ENCODE measurements at places on chromosomes 3 and 15. TPM values are rescaled to one million over a fixed set of nuclear protein-coding genes. Genes with fewer than 3 reads are reported as not detected.

GRCh38 chr3:168066882-168067281 is 28.8 kb downstream of the GOLIM4 start:
- no peaks in the 10 kb centered on the region for H3K36me3 ChIP-seq
- no peaks in the 10 kb centered on the region for H3K27me3 ChIP-seq
- no peaks in the 10 kb centered on the region for H3K4me1 ChIP-seq
- H3K4me3 ChIP-seq, result no peak overlapping the region
- no peak overlapping the region for H3K27ac ChIP-seq
- no peak for DNase-seq

GRCh38 chr15:62824111-62825015 is 218.2 kb upstream of the TPM1 start:
- no peak overlapping the region for H3K27ac ChIP-seq
- H3K27me3 ChIP-seq, result no peaks in the 10 kb centered on the region
- no peaks in the 10 kb centered on the region for H3K4me1 ChIP-seq
- no peaks in the 10 kb centered on the region for H3K36me3 ChIP-seq
- no peak for DNase-seq
- no peak overlapping the region for H3K4me3 ChIP-seq

DNA sequence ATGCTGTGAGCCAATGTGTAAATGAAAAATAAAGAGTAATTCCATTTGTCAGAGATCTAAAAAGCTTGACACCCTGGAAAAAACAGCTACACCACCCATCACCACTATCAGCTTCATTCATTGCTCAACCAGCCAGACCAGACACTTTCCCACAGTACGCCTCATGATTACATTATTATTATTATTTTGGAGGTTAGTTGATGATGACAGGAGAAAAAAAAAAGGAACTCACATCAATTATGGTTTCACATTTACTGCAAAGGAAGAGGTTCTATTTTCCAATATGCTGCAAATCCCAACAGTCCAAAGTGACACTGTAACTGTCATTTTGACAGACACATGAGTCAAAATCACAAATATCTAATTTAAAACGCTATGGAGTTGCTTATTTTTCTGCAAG is 134.7 kb upstream of the TSC22D2 start:
- H3K27ac ChIP-seq, result no peak overlapping the region
- H3K27me3 ChIP-seq, result no peaks in the 10 kb centered on the region
- H3K4me3 ChIP-seq, result no peak overlapping the region
- no peak for DNase-seq
- no peaks in the 10 kb centered on the region for H3K4me1 ChIP-seq

Gene IL17RE
- 0.24 TPM for total RNA-seq
